ENCODE measurements at places on chromosomes 16 and 17.

DNA sequence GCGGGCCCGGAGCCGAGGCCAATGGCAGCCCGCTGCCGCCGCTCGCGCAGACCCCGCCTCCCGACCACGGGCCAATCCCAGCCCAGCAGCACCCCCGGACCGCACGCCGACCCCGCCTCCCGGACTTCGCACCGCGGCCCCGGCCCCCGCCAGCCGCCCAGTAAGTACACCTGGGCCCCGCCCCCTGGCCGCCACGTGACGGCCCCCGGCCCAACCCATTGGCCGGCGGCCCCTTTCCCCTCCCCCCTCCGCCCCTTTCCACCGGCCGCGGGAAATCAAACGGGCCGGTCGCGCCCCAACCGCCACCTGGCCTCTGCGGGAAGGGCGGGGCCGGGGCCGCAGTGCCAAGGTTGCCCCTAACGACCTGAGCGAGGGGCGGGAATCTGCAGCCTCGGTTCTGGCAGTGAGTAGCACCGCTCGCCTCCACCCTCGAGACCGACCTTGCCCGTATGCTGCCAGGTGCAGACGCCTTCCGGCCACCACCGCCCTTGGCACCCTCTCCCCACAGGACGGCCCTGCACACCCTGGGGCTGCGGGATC lies at the start of gene YBX2:
Gene YBX2 (minus strand): TSS at position 26 of the 540 bp plus-strand sequence. CDS start 139 bp downstream, outside the sequence.
- DNase-seq, result no peak

DNA sequence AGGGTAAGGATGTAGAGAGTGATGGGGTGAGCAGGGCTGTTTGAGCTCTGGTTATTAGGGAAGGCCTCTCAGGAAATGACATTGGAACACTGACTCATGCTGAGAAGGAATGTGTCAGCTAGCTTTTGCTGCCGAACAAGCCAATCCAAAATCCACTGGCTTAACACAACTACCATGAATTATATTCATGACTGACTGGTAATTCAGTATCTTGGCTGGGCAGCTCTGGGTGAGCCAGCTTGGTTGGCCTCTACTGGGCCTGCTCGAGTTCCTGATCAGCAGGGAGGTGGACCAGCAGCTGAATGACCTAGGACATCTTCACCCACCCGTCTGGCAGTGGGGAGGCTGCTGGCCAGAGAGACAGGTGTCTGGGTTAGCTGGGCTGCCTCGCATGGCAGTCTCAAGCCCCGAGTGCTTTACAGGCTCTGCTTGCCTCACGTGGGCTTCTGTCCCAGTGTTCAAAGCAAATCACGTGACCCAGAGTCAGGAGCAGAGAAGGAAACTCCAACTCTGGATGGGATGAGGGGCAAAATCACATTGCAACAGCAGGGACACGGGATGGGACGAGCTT lies 209.4 kb downstream of the KATNIP start:
- DNase-seq, result no peak

- no peak for DNase-seq
Measured at GRCh38 chr16:29978564-29979270, 5.0 kb downstream of the TAOK2 start.

DNA sequence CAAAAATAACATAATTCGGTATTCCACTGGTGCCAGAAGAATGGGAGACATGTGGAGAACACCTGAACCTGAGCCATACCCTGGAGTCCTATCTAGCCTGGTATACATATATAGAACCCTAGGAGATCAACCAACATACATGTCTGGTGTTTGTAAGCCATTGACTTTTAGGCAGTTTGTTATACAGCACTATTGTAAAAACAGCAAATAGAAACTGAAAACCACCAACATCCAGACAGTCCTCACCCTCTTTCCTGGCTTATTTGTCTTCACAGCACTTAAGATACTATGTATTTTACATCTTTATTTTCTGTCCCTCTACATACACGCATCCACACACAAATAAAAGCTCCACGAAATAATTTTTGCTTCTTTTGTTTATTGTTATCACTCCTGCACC lies 404.2 kb upstream of the PMFBP1 start:
- DNase-seq, result no peak

DNA sequence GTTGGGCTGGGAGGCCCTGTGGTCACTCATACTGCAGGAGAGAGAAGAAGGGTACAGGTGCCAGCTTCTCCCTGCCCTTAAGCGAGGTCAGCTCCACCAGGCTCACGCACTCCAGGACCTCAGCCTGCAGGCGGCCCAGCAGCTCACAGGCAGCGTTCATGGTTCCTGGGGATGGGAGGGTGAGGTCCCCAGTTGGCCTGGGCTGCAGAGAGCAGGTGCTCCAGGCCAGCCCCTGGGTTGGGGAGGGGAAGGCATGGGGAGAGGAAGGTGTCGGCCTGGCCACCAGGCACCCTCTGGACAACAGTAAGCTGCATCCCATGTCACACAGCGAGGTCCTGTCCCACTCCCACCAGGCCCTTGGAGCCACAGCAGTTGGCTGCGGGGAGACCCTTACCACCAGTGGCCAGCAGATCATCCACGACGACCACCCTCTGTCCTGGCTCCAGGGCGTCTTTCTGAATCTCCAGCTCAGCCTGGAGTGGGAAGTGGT lies 2.0 kb downstream of the APRT start:
- DNase-seq, result no peak

DNA sequence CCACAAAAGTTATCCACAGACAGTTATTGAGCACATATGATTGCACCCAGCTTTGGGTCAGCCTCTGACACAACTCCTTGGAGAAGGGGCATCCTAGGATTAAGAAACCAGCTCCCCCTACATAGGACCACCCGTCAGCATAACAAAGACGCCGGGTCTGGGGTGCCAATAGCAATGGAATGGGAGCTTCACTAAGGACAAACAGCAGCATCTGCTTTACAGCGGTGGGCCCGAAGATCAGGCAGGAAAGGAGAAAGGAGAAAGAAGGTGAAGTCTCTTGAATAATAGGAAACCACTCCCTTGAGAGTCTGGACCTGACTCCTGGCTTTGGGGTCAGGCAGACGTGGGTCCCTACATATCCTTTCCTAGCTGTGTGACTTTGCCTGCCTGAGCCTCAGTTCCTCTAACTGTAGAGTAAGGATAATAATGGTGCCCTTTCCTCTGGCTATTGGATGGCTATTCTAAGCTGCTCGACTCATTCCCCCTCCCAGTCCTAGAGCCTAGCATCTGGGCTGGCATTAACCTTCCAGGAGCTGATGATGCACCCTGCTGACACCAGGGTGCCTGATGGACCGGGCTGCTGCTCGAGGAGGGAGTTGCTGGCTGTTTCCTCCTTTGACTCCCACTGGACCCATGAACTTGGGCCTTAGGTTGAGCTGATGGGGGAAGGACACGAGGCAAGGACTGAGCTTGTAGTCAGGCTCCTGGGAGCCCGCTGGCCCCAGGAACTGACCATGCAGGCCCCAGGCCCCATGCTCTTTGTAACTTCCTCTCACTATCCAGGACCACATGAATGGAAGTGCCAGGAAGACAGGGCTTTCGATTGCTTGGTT lies 94.2 kb downstream of the C16orf78 start:
- no peak for DNase-seq

DNA sequence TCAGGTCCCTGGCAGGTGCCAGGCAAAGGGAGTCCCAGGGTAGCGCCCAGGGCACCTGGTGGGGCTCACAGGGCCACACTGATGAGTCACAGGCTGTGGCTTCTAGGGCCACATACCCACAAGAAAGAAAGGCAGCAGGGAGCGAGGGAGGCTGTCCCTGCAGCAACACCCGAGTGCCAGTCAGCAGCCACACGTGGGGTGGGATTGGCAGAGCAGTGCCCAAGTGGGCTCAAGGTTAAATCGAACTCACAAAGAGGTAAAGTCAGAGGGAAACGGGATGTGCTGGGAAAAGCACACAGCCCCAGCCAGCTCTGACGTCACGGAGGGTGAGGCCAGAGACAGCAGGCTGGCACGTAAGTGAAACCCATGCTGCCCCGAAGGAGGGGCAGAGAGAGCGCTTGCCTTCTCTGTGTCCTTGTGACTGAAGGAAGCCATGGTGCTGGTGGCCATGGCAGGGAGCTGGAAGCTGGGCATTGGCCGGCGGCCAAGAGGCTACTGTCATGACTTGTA lies 33.8 kb downstream of the FA2H start:
- no peak for DNase-seq

DNA sequence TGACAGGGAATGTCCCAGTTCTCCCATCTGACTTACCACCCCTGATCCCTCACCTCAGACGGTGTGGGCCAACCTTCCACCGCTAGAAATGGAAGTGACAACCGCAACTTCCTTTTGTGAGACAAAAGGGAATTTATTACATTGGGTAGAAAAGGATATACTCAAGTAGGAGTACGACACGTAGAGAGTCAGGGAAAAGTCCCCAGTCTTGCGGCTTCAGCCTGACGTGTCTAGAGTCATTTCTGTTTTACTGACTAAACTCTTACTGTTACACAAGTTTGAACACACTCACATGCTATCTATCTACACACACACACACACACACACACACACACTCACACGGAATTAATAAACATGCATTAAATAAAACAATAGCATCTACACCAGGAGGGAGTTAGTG lies 178.9 kb downstream of the COPRS start:
- DNase-seq, result no peak

DNA sequence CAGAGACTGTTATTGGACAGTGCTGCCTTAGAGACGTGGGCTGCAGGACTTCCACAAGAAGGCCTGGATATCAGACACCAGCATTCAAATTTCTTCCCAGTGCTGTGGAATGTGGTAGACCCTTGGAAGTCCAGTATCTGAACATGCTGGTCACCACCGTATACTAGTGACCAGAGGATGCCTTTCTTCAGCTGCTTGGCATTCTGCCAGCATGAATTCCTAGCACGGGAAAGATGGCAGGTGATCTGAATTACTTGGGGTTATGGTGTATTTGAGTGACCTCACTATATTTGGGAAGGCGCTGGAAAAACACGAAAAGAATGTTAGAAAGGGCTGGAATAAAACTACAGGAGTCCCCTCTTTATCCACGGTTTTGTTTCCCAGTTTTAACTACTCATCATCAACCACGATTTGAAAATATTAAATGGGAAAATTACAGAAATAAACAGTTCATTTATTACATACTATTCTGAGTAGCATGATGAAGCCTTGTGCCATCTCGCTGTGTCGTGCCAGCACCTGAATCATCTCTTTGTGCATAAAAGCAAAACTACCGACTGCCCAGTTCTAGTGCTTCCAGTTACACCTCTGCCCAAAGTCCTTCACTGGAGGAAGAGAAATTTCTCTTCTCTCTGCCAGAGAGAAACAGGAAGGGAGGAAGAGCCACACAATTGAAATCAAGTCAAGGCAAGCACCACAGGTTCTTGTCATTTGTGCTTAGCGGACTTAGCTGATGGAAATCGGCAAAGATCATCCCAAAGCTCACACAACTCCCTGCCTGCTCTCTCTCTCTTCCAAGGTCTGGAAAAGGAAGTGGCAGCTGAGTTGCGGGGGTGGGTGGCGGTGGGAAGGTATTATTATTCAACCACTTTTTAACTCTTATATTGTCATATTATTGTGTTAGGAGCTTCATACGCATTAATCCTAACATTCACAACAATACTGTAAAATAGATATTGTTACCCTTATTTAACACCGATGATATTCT lies 1.4 kb upstream of the CHST4 start:
- no peak for DNase-seq

DNA sequence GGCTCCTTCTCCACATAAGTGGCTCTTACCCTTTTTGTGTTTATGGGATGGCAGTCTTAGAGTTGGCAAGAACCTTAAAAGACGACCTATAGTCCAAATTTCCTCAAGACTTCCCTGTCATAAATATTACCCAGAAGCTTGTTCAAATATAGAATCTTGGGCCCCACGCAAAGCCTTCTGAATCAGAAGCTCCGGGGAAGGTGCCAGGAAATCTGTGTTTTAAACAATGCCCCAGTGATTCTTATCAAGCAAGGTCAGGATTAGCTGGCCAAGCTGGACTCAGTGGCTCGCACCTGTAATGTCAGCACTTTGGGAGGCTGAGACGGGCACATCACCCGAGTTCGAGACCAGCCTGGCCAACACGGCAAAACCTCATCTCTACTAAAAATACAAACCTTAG lies 85.7 kb downstream of the TIMM22 start:
- no peak for DNase-seq

GRCh38 chr17:58591455-58591854 lies 77.0 kb upstream of the MTMR4 start:
- DNase-seq, result peak; percentile 10

GRCh38 chr17:21171970-21172510 lies 41.9 kb downstream of the TMEM11 start:
- DNase-seq, result no peak

DNA sequence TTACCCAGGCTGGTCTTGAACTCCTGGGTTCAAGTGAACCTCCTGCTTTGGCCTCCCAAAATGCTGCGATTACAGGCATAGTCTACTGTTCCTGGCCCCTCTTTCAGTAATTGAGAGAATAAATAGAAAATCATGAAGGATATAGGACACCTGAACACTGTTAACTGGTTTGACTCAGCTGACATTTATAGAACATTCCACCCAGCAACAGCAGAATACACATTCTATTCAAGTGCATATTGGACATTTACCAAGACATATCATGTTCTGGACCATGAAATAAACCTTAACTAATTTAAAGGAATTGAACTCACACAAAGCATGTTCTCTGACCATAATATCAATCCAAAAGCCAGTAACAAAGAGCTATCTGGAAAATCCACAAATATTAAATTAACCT lies 19.8 kb upstream of the BAIAP2 start:
- DNase-seq, result no peak

DNA sequence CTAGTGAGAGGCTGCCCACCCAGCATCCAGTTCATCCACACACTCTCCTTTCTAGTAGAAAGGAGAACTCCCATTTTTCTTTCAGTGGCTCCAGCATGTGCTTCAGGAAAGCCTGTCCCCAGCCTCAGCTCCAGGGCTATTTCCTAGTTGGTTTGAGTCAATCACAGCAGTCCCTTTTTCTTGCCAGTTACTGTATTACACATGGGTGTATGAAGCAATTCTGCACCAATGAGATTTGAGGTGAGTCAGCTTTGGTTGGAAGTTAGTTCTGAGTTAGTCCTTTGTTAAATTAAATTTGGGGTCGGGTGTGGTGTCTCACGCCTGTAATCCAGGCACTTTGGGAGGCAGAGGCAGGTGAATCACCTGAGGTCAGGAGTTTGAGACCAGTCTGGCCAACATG lies 24.8 kb downstream of the RAD51D start:
- DNase-seq, result peak; percentile 51

GRCh38 chr16:13767215-13767614 lies 152.7 kb upstream of the ERCC4 start:
- DNase-seq, result peak; percentile 19

DNA sequence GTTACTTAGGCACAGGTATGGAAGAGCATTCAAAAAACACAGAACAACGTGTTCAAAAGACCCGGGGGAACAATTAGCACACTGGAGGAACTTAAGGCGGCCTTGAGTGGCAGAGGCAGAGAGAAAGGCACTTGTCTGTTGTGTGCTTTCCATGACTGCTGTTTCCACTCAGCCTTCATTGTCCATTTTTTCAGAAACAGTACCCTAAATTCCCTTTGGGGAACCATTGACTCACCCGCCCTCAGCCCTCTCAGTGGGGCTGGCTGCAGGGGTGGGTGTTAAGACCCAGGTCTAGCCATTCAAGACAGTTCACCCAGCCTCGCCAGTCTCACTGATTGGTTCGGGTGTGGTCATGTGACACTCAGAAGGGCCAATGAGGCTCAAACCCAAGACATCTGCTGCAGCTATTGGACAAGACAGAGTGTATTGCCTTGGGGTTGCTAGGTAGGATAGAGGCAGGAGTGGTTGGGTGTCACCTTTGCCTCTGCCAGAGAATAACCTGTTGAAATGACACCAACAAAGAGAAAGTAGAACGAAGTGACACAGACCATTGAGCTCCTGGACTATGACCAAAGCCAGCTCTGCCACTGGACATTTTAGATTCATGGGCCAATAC lies 19.6 kb upstream of the CEP20 start:
- DNase-seq, result peak; percentile 64

- DNase-seq, result no peak
Measured at GRCh38 chr16:29307598-29308507, 98.7 kb downstream of the NPIPB11 start.

- peak; percentile 30 for DNase-seq
Measured at GRCh38 chr16:57266531-57267260, 17.8 kb downstream of the PLLP start.

Data from ACHN (cell line).